ENCODE measurements at places on chromosomes 5 and 9.

DNA sequence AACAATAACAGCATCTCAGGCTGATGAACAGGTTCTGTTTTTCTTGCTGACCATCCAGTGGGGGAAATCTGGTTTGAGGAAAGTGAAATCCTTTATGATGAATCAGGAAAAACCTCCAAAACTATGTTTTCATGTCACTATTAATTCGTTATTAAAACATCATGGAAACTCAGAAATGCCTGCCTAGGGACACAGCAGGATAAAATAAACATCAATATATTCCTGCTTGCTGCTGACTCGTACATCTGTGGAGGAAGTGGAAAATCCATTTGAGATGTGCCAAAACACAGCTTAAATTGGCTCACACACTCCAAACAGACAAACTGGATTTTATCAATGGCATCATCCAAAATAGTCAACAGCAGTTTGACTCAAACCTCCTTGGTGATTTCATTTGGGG is 53.0 kb downstream of the TEK start:
- no peak for DNase-seq

- DNase-seq = no peak
Measured at GRCh38 chr5:102223542-102224477, 72.3 kb downstream of the SLCO4C1 start.

- no peak for DNase-seq
Measured at GRCh38 chr5:119631660-119632059, 2.3 kb downstream of the FAM170A start.

- peak; percentile 13 for DNase-seq
Measured at GRCh38 chr9:128818839-128819715, 777 bp downstream of the ENDOG start.

- peak; percentile 13 for DNase-seq
Measured at GRCh38 chr9:77177894-77178794, 810 bp downstream of the VPS13A start.

DNA sequence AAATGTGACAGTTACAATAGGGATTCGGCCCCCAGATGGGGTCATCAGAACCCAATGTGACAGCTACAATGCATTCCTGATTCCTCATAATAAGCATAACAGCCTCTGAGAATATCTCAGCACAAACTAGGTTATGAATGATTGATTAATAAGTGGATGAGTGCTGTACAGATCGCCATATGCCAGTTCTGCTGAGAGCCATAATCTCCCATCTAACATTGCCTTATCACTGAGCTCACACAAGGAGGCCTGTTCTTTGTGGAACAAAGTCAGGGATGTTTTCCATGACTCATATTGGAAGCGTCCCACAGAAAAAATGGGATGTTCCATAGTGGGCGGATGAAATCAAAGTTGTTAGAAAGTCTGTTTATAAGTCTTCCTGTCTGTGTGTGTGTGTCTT is 89.6 kb downstream of the KIF4B start:
- DNase-seq = no peak

GRCh38 chr9:137365056-137365455 is 57.9 kb downstream of the EXD3 start:
- no peak for DNase-seq

- DNase-seq = no peak
Measured at GRCh38 chr5:129241755-129242154, 147.2 kb downstream of the ISOC1 start.

DNA sequence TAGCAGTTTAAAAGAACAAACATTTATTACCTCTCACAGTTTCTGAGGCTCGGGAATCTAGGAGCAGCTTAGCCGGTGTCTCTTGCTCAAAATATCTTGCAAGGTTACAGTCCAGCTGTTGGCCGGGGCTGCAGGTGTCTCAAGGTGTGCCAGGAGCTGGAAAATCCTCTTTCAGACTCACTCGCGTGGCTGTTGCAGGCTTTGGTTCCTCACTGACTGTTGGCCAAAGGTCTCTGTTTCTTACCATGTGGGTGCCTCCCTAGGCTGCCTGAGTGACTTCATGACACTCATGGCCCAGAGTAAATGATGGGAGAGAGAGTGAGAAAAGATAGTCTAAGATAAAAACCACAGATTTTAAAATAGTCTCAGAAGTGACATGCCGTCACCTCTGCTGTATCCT is 43.8 kb downstream of the AOPEP start:
- DNase-seq = no peak

GRCh38 chr5:93130624-93131490 is 450.2 kb downstream of the NR2F1-AS1 start:
- no peak for DNase-seq

DNA sequence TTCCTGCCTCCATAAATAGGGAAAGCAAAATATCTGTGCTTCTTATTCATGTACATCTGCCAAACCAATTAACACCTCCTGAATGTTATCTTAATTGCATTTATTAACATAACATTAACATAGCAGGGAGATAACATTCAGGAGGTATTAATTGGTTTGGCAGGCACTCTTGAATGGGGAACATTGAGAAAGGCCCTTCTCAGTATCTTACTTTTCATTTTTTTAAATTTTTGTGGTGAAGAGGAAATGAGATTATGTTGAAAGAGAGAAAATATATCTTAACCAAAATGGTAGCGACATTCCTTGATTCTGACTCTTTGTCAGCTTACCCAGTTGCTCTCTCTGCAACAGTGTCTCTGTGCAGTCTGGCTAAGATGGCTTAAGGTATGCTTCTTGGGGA is 100.4 kb upstream of the TLE1 start:
- DNase-seq = no peak

DNA sequence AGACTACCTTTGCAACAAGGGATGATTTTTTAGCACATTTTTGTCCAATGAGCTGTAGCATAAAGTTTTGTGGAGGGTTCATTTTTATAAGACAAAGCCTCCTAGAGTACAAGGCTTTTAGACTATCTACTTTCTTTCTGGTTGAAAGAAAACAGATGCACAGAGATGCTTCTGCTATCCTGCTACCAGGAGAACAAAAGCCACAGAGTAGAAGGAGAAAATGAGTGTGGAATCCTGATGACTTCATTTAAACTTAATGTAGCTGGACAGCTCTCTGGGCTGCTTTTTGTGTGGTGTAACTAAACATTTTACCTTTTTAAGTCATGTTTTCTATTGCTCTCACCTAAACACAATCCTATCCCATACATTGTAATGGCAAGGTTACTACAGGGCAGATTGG is 1009.4 kb downstream of the TLE1 start:
- no peak for DNase-seq

GRCh38 chr9:16131264-16131663 is 578.4 kb downstream of the CCDC171 start:
- no peak for DNase-seq

- no peak for DNase-seq
Measured at GRCh38 chr9:137326445-137327065, 24.5 kb upstream of the NRARP start.

DNA sequence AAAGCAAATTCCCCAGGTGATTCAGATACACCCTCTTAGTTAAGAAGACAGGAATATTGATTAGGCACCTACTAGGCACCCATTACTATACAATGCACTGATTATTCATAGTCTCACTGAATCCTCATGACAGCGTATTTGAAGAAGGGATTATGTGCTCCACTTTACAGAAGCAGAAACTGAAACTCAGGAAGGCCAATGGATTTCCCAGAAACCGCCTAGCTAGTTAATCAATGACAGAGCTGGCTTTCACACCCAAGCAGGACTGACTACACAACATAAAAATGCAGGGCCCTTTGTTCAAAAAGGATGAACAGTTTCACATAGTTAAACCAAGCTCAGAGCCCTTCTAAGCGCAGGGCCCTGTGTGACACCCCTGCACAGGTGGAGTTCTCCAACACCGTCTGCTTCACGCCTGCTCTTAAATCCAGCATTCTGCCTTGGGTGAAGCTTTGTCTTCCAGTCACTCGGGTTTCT is 117.3 kb downstream of the TTLL11 start:
- DNase-seq = no peak

DNA sequence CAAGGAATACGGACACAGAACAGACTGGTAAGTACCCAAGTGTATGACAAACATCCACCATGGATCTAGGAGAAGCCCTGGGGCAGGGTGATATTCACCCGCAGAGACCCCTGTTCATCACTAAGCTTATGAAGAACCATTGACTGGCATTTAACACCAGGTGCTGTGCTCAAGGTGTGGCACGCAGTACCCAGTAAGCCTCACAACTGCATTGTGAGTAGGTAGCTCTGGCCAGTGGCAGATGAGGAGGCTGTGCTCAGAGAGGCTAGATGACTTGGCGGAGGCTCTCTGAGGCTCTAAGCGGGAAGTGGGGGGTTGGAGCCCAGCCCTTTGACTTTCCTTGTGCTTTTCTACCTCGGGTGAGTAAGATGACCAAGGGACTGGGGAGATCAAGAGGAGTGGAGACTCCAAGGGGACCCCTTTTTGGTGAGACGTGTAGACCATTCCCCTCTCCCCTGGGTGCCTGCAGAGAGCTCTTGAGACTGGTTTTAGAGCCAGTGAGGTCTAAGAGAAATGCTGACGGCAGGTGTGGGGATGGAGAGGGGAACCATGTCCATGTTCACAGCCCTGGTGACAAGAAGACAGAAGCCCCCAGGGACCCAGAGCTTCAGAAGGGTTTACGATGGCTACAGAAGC is 70.8 kb downstream of the IL6ST start:
- no peak for DNase-seq

DNA sequence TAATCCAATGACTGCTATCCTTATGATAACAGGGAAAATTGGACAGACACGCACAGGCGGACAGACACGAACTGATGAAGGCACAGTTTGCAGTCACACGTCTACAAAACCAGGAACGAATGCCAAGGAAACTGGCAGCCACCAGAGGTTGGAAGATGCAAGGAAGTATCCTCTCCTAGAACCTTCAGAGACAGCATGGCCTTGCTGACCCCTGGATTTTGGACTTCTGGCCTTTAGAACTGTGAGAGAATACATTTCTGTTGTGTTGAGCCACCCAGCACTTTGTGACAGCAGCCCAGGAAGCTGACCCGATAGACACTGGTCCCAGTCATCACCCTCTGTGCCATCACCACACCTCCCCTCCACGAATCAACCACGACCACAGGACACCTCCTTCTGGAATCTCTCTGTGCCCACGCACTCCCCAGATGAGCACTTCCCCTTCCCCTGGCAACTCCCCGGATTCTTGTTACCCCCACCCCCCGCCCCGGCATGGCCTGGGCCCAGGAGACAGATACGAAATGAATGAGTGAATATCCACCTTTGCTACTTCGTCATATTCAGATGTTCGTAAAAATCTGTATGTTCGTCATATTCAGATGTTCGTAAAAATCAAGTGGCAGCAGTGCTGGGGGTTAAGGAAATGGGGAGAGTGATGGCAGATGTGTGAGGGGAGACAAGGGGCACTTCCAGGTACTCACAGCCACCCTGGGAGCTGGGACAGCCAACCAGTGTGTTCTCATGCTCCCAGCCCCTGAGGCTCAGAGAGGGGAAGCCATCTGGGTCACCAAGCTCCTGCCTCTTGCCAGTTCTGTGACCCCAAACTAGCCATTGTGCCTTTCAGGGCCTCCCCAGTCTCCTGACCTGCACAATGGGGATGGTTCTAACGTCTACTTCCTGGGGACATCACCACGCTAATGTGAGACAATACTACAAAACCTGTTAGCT is 18.5 kb downstream of the GBGT1 start:
- no peak for DNase-seq

GRCh38 chr5:89922161-89922560 is 487.4 kb downstream of the CETN3 start:
- DNase-seq = no peak

- no peak for DNase-seq
Measured at GRCh38 chr9:127878001-127878651, 651 bp upstream of the AK1 start.

GRCh38 chr5:57007344-57007743 is 55.4 kb upstream of the MIER3 start:
- DNase-seq = no peak

DNA sequence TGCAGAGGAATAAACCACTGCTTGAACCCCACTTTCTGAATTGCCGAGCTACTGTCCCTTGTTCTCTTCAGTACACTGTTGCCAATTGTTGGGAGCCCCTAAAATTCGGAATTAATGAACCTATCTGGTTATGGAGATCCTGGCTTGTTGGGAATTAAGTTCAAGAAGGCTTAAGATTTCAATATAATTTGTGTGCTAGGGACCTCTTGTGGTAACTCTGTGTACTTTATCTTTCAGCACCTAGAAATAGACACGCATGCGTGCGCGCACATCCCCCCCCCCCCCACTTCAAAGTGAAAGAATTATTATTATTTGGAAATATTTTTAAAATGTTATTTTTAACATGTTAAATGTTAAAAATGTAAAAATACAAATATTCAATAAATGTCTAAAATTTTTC is 53.3 kb upstream of the FAM169A start:
- no peak for DNase-seq

- no peak for DNase-seq
Measured at GRCh38 chr9:133203506-133204075, 5.5 kb downstream of the OBP2B start.

DNA sequence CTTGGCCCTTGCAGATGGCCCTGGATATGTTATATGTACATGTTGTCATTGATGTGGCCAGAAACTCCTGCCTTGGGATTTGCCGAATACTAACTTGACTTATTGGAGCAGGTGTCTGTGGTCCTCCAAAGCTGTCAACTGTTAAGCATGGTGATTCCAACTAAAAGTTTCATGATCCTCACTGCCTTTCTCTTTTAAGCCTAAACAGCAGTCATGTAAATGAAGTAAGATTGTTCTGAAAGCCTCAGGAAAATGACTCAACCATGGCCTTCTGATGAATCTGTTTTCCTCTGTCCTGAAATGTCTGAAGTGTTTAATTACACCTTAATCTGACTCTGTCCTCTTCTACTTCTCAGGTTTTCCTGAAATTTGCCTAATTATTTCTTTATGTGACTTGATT is 245.0 kb downstream of the FAM114A2 start:
- no peak for DNase-seq

DNA sequence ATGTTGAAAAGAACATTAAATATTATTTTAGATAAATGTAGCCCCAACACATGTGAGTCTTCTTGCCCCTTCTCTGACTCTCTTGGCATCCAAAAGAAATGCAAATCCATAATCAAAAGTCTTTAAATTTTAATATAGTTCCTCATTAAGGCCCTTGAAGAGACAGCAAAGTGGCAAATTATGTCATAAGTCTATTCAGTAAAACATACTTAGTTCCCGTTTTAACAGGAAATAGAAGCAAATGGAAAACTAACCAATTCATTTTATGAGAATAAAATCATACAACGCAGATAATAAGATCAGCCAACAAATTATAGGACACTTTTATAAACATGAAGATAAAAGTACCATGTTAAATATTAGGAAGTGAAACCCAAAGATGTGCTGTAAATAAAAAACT is 20.1 kb upstream of the IFNB1 start:
- DNase-seq = no peak

DNA sequence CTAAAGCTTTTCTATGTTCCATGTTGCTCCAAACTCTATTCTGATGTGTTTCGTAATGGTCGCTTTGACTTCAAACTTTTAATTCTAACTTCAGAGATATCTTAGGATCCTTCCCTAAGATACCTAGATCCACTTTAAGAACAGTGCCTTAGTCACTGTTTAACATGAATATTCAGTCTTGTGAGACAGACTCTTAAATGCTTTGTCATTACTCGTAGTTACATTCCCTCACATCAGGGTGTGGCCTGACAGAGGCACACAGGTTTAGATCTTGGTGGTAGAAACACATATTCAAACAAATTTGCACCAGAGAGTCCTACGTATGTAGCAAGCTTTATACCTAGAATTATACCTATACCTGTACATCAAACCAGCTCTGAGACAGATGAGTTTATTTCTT is 687.0 kb upstream of the C9orf72 start:
- DNase-seq = no peak

Measured in stimulated activated CD8-positive, alpha-beta memory T cell treated with anti-CD3 and anti-CD28 coated beads, Interleukin-7, amount 100 ng/mL, for 1 hour (primary cell).